ENCODE measurements at places on chromosomes 5 and 9.

GRCh38 chr5:57768745-57769144 is 286.1 kb upstream of the ACTBL2 start:
- DNase-seq: no peak

DNA sequence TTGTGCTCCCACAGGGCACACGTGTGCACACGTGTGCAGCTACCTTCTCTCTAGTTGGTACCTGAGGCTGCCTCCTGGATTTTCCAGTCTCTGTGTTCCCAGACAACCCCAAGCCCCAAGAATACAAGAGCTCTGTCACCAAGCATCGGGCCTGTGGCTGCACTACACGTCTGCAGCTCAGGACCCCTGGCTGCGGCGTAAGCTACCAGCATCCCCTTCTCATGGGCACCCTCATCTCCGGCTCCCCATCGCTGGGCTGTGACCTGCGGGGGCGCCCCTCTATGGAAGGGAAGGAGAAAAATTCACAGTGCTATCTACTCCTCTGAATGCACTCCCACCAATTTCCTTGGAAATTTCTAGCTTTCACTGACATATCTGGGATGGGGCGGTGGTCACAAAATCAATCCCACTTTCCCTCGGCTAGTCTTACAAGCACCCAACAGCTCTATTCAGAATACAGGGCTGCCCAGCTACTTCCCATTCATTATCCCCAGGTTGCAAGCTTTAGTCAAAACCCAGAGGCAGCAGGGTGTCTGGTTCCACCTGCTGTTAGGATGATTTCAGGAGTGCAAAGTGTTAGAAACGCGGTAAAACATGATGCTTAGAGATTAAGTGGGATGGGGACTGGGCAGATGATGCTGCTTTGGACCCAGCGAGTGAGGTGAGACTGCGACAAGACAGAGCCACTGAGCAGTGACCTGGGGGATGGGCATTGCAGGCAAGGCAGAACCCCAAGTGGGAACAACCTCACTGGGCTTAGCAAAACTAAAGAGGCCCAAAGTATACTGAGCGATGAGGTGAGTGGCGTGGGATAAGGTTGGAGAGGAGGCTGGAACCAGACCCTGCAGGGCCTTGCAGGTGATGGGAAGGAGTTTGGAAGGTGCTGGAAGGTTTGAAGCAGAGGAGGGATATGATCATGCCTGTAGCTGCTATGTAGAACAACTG is 121.7 kb downstream of the KCNIP1 start:
- DNase-seq: no peak

- DNase-seq: no peak
Measured at GRCh38 chr9:78439866-78440830, 143.2 kb downstream of the PSAT1 start.

- DNase-seq: no peak
Measured at GRCh38 chr5:38723426-38723825, 122.4 kb upstream of the OSMR start.

GRCh38 chr9:112705768-112706427 is 12.0 kb downstream of the INIP start:
- DNase-seq: no peak

DNA sequence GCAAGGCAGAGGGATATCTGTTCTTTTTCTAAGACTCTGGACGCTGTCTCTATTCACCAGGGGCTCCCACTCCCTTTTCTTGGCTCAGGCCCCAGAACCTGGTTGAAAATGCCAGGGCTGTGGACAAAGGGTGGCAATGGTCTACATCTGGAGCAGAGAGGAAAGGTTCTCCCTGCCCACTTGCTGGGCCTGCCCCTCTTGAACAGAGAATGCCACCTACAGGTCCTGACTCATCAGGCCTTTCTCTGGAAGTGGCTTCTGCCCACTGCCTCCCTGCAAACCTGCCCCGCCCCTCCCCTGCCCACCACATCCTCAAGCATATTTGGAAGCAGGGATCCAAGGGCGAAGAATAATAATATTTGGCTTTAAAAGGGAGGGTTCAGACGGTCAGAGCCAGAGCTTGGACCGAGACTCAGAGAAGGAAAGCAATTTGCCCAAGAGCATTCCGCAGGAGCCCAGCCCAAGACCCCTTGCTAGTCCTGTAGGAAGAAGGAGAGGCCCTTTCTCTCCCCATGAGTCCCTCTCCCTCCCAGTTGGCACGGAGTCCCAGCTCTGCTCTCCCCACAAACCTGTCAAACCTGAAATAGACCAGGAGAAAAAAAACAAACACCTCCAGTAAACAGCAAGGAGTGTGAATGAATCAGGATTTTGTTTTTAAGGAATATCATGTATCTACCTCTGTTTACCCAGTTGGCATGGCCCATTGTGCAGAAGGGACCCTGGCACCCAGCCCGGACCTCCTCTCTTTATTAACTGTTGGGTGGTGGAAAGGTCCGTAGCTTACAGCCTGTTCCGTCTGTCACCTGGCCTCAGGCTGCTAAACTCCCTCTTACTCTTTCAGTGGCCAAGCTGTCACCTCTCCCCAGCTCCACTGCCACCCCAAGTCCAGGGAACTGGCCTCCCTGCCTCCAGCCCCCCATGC is 37.7 kb upstream of the STXBP1 start:
- no peak for DNase-seq
